Mesothelial cell of epicardium (in vitro differentiated cells): ENCODE measurements at places on chromosomes 6 and 20.

- no peak for DNase-seq
Observed at GRCh38 chr6:52233975-52234823, 10.1 kb downstream of the IL17F start.

DNA sequence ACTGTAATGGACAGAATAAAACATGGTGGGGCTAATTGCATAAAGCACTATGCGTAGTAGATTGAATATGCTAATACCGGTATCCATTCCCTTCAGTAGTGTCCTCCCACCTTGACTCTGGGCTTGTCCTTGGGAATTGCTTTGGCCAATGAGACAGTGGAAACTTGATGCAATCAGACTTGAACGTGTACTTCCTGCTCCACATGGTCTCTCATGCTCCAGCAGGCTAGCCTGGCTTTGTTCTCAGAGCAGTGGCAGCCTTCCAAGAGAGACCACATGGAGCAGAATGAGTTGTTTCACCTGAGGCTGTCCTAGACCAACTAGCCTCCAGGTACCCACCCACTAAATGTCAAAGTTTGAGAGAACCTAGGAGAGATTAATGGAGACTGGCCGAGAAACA lies 37.0 kb upstream of the BTBD3 start:
- DNase-seq, result no peak

GRCh38 chr20:39233755-39234154 lies 271.6 kb downstream of the DHX35 start:
- no peak for DNase-seq

- DNase-seq, result no peak
Observed at GRCh38 chr6:132651062-132651461, 7.9 kb downstream of the TAAR1 start.

DNA sequence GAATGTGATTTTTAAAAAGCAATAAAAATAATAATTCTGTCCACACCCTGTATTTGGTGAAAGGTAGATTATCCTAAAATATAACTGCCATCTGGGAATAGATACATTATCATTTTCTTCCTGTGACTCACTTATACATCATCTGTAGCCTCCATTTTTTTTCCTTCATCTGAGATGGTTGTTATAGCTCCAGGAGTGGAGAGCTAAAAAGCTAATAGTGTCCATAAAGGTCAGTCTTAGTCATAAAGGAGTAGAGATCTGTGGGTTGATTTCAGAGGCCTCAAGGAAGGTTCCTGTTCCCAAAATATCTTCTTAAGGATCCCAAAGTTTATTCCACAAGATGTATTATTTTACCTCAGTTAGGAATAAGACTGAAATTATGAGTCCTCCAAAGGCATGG lies 41.1 kb downstream of the FBXO5 start:
- DNase-seq, result no peak

DNA sequence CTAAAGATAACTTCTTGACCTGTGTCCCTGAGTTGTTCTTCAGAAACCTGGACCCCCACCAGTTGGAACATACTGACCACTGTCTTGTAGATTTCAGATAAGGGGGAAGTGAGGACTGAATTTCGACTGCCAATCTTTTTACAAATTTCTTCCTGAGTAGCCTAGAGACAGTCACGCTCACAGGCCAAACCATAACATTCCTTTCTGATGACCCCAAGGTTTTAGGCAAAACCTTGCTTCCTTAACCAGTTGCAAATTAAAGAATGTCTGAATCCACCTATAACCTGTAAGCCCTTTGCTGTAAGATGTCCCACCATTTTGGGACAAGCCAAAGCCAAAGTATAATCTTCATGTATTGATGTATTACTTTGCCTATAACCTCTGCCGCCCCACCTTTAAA lies 306.9 kb downstream of the LRFN2 start:
- no peak for DNase-seq

GRCh38 chr6:88662163-88662580 lies 301.2 kb downstream of the RNGTT start:
- DNase-seq, result no peak

DNA sequence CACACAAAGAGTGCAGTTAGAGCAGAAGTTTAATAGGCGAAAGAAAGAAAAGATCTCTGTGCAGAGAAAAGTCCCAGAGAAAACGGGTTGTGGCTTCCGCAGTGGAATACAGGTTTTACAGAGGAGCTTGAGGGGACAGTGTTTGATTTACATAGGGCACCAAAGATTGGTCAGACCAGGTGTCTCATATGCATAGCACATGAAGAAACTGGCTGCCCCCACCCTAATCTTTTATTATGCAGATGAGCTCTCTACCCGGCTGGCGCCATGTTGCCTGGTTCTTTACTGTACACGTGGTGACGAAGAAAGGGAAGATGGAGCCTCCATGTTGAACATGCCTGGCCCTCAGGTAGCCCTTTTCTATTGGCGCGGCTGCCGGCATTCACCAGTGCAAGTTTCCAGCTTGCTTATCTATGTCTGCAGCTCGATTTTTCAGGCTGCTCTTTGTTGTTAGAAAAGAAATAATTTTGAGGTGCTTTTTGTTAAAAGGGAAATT lies 47.4 kb downstream of the SLC35B3 start:
- DNase-seq, result no peak

GRCh38 chr6:75748003-75748742 lies 866 bp upstream of the MYO6 start:
- no peak for DNase-seq

GRCh38 chr6:44629636-44630035 lies 242.1 kb downstream of the CDC5L start:
- no peak for DNase-seq

DNA sequence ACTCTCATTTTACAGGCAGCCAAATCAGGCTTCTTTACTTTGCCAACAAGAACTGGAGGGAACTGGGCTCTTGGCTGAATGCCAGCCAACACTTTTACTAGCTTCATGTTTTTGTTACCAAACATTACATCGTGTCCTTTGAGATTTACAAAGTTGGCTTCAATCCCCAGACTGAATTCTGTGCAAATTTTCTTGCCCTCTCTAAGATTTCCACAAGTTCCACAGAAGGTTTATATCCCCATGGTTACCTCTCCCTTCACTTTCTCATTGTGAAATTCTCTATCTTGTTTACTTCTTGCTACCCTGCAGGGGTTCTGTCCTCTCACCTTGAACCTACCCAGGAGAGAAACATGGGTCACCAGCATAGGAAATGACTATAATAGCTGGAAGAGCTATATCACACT lies 37.6 kb upstream of the PLCB1 start:
- DNase-seq, result no peak

DNA sequence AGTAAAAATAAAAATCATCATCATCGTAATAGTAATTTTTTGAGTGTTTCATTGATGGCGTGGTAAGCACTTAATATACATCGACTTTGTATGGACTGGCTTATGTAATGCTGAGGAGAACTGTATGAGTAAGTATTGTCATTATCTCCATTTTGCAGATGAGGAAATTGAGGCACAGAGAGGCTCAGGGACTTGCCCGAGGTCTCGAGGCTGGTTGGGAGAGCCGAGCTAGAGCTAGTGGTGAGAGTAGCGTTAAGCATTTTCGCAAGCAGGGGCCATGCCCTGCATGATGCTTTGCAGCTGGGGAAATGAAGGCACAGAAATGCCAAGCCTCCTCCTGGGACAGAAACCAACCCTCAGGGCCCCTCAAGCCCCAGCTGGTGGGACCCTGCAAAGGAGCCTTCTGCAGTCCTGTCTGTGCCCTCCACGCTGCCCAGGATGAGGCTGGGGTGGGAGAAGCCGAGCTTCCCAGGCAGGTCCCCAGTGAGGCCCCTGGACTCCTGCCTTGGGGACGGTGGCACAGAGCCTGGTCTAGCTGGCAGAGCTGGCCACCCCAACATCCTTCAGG lies 31.1 kb upstream of the STX16 start:
- DNase-seq, result no peak

- DNase-seq, result no peak
Observed at GRCh38 chr6:5968817-5969734, 37.6 kb downstream of the NRN1 start.

GRCh38 chr6:125699591-125699990 lies 49.8 kb upstream of the HEY2 start:
- no peak for DNase-seq

GRCh38 chr20:1718604-1719384 lies 61.2 kb upstream of the SIRPG start:
- no peak for DNase-seq

GRCh38 chr6:36268478-36269275 lies 1.2 kb upstream of the PNPLA1 start:
- DNase-seq, result peak; percentile 61

DNA sequence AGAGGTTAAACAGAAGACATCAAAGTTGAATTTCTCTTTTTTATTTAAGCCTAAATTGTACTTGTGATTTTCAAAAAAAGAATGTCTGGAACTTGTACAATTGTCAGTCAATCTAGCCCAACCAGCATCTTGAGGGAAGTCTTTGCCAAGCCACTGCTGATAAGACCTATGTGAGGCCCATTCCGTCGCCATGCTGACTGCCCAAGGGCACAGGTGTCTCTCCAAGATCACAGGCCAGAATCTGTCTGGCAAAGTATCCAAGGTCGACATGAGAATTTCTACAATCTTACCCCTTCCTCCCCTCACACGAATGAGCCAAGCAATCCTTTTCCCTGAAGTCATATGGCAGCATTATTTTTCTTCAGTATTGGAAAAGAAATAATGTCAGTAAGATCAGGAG lies 614.5 kb downstream of the CBLN4 start:
- DNase-seq, result no peak

GRCh38 chr6:33171016-33171879 lies 21.0 kb downstream of the COL11A2 start:
- DNase-seq, result no peak

DNA sequence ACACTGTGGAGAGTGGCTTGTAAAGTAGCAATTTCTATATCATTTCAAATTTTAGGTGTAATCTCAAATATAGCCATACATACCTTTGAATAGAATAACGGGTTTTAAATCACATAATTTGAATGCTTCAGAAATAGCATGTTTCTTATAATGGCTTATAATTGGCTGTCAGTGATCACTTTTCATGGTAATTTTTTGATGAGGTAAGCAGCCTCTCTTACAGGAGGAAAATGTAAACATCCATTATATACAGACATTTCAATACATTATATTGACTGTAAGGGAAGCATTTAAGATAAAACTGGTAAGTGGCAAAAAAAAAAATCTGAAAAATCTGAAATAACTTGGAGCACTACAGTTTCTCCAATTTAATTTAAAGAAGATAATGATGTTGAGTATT lies 67.8 kb upstream of the PHACTR2 start:
- no peak for DNase-seq

GRCh38 chr6:159092631-159093030 lies 47.8 kb upstream of the TAGAP start:
- no peak for DNase-seq

DNA sequence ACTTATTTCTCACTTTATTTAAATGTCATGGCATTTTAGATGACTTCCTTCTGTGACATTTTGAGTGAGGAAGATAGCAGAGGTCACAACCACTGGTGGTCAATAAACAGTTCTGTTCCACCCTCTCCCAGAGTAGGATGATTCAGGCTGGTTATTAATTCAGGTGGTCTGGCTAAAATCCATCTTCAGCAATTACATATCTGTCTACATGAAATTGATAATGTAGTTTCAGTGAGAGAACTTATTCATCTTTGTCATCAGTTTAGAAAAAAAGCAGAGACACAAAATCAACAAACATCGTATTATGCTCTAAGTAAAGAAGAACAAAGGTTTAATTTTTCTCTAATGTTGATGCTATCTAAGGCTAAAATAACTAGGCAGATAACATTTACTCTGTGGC lies 525.5 kb downstream of the TENT5A start:
- DNase-seq, result no peak

DNA sequence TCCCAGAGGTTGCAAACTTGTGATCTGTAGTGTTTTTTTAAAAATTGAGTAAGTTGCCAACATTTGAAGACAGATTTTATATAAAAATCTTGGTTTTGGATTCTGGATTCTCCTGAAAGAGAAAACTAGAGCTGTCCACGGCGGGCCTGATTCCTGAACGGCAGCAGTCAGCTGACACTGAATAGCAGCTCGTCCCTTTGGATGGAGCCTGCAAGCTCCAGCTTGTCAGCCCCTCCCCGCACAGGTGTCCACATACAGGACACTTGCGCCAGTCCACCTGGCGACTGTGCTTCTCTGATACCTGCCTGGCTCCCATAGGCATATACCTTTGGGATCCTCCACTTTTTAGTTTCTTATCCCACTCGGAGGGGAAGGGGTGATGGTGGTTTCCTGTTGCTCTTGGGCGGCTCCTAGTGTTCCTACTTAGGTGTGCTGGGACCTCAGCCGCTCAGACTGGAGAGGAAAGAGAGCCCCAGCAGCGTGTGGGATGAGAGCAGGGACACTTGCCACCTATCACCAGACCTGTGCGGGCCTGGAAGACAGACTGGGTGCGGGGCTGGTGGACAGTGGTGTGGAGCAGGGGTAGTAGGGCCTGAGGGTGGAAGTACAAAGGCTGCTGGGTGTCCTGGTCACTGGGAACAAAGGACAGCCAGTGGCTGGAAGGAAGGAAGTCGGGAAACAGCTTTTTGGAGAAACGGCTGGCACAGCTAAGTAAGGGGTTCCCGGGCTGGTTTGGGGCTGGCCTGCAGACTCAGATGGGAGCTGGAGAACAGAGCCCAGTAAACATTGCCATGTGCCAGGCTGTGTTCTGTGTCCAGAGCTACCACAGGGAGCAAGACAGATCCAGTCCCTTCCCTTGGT lies 18.3 kb downstream of the GHRH start:
- no peak for DNase-seq

- no peak for DNase-seq
Observed at GRCh38 chr6:36850021-36850420, 10.8 kb upstream of the CPNE5 start.
